Brain microvascular endothelial cell (primary cell): ENCODE measurements at places on chromosomes 7 and 10.

- peak; percentile 84 for DNase-seq
These were observed 527.8 kb downstream of the LRMDA start for GRCh38 chr10:75959209-75959608.

DNA sequence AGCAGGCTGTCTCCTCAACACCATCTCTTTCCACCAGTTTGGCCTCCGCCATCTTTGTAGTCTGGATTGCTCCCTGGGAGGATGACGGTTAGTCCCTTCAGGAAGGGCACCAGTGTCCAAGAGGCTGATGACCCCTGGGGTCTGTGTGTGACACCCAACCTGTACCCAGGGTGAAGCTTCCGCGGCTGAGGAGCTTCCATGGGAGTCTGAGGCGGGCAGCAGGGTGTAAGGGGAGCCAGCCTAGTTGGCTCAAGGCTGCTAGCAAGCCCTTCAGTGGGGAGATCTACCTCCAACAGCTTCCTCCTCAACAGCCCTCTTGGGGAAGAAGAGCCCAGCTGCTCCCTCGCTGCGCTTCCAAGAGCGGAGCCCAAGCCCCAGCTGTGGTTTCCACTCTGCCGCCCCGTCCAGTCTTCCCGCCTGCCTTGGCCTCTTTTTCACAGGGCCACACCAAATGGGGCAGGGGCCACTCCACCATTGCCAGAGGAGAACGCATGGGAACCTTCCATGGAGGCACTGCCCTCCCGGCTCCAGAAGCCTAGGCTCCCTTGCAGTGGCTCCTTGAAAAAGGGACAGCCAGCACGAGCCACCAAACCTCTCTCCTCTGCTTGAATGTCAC, 57.4 kb downstream of the TMEM209 start:
- DNase-seq, result no peak

DNA sequence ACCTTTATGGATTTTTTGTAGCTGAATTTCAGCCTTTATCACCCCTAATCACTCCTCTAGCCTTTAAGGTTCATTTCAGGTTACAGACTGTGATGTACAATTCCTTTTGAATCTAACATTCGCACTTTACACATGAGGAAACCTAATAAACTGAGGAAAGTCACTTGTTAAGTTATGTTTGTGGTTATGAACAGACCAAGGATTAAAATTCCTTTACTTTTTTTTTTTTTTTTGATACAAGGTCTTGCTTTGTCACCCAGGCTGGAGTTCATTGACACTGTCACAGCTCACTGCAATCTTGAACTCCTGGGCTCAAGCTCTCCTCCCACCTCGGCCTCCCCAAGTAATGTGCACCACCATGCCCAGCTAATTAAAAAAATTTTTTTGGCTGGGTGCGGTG, 3.6 kb downstream of the MCU start:
- DNase-seq, result no peak

DNA sequence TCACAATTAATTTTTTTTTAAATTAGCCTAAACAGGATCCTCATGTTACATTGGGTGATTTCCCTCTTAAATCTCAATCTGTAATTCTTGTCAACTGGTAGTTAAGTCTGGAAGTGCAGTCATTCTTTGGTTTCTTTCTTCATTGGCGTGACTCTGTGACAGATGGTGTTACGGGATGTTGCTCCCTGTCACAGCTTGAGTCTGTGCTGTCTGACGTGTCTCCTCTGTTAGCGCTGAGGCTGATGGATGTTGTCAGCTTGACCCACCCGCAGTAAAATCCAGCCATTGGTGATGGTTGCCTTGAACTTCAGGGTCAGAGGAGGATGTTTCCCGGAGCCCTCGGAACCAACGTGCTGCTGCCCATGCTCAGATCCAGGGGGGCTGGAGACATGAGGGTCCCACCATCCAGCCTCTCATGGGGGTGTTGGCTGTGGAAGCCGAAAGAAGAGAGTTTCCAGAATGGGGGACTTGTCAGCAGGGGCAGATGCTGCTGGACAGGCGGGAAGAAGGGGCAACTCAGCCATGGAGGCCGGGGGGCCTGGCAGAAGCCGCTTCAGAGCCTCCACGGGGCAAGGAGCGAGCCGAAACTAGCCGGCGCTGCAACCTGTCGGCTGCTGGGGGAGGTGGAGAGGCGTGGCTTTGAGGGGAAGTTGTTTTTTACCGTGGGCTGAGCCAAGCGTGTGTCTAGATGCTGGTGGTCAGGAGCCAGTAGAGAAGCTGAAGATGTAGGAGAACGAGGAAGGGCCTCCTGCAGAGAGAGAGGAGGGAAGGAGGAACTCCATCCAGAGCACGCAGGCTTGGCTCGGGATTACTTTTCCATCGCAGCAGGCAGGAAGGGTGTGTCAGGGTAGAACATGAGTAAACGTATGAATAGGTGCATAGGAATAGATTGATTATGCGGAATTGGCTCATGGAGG, 3.5 kb downstream of the SUN1 start:
- no peak for DNase-seq

- no peak for DNase-seq
These were observed 258.0 kb upstream of the PRKCQ start for GRCh38 chr10:6838118-6838517.

DNA sequence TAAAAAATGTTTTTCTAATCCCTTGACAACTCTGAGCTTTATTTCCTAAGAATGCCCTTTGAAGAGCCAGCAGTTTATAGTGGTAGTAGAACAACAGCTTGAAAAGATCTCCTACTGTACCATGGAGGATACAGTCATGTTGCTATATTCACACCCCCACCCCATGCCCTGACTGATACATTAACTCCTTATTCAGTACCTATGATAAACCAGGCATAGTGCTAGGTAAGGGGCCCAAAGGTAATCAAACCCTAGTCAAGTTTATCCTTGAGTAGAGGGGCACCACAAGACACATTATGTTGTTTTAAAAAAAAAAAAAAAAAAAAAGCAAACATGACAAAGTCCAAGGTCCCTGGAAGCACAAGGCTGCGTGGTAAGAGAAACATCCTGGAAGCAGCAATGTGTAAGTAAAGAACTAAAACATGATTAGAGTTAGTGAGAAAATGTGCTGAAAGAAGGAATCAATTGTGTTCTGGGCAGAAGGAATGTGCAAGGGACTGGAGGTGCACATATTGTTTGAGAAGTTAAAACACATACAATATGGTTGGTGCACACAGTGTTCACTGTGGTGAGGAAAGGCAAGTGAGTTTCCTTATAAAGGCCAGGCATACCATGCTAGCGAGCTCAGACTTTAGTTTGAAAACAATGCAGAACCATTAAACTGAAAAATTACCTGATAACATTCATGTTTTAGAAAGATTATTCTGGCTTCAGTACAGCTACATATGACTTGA, 51.2 kb downstream of the PDE1C start:
- no peak for DNase-seq

GRCh38 chr10:22823109-22823508, 104.7 kb upstream of the ARMC3 start:
- peak; percentile 82 for DNase-seq

- DNase-seq, result no peak
These were observed 266 bp upstream of the STMP1 start for GRCh38 chr7:135662123-135662372.

GRCh38 chr10:112271982-112272381, 11.2 kb upstream of the TECTB start:
- DNase-seq, result peak; percentile 19

DNA sequence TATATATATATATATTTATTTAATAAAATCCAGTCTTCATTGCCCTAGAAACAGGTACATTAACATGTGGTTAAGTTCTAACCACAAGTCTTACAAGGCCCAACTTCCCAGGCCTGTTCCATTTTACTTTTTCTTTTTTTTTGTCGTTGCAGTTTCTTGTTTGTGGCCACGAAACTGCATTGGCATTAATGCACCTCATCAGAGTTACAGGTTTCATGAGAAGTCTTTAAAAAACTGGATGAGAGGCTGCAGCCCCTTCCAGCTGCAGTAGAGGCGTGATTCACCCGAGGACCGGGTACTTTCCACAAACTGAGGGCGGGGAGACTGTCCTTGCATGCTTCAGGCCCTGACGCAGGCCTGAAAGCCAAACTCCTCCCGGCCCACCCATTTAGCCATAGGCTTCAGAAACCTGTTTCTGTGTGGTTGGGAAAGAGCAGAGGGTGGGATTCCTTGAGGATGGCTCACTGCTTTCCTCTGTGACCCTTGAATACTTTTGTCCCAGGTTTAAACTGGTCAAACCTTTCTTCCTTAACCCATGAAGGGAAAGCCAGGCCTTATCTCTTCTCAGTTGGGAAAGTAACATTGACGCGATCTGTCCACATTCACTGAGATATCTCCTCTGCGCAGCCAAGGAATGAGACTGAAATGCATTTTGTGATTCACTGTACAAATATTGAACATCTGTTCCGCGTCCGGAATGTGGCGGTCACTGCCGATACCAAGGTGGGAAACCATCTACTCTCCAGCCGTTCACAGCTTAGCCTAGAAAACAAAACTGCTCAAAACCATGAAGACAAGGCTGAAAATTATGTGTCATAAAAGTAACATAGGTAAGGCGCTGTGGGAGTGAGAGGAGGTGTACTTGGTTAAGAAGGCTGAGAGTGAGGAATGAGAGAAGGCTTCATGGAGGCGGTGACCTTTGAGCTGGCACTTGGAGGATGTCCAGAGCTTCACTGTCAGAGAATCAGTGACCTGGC, 311.7 kb downstream of the GATA3 start:
- DNase-seq, result no peak

GRCh38 chr10:119669975-119670640, 18.9 kb downstream of the BAG3 start:
- no peak for DNase-seq

GRCh38 chr10:42985436-42986316, 91.2 kb upstream of the RET start:
- DNase-seq, result no peak

GRCh38 chr7:132243463-132243862, 332.8 kb downstream of the PLXNA4 start:
- DNase-seq, result no peak

DNA sequence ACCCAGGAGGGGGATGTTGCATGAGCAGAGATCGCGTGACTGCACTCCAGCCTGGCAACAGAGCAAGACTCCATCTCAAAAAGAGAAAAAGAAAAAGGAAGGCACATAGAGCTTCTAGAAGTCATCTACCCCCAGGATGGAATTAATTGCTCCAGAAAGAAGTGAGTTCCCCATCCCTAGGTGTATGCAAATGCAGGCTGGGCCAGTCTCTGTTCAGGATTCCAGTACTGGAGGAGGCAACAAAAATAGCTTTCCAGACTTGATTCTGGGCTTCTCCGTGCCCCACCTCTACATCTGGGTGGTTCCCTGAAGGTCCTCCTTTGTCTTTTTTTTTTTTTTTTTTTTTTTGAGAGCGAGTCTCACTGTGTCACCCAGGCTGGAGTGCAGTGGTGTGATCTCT, 28.6 kb downstream of the CASTOR2 start:
- no peak for DNase-seq
